ENCODE measurements at places on chromosomes 4 and X.

DNA sequence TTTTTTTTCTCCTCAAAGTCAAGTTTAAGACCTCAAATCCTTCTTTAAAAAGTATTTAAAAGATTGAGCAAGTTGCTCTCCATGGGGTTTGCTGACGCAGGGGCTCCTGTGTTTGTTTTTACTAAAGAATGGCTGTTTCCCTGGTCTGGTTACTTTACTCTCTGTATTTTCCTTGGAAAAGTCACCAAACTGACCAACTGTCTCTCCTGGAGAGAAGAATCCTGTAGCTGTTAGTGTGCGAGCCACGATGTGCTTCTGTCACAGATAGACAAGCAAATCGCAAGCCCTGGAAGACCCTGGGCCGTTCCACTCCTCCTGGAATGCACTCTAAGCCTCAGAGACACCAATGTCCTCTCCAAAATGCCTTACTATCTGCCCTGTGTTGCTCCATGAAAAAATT, 212.1 kb downstream of the CHIC2 start:
- no peak for DNase-seq

GRCh38 chr4:156968479-156968984, 3.1 kb downstream of the PDGFC start:
- DNase-seq: peak; percentile 50

DNA sequence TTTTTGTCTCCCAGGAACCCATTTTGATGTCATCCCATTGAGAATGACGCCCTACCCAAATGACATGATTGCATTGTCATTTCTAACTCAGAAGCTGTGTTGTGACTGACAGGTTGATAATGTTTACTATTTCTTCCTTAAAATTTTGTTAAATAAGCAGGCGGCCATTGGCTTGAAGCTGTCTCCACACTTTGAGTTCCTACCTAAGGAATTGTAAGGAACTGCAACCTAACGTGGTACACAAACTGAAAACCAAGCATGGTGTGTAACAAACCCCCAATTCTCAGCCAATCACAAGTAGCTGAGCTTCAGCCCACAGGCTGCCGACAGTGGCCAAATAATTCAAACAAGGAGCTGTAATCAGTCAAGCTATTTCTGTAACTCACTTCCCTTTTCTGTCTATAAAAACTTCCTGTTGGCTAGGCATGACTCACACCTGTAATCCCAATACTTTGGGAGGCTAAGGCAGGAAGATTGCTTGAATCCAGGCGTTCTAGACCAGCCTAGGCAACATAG, 2.9 kb upstream of the MND1 start:
- no peak for DNase-seq

- no peak for DNase-seq
Observed at GRCh38 chr4:22986881-22987280, 294.1 kb downstream of the GBA3 start.

- DNase-seq: no peak
Observed at GRCh38 chr4:121217351-121217750, 53.2 kb upstream of the TNIP3 start.

- no peak for DNase-seq
Observed at GRCh38 chr4:139337612-139338011, 35.3 kb upstream of the NDUFC1 start.

- no peak for DNase-seq
Observed at GRCh38 chrX:119429471-119429870, 30.3 kb downstream of the SLC25A43 start.

DNA sequence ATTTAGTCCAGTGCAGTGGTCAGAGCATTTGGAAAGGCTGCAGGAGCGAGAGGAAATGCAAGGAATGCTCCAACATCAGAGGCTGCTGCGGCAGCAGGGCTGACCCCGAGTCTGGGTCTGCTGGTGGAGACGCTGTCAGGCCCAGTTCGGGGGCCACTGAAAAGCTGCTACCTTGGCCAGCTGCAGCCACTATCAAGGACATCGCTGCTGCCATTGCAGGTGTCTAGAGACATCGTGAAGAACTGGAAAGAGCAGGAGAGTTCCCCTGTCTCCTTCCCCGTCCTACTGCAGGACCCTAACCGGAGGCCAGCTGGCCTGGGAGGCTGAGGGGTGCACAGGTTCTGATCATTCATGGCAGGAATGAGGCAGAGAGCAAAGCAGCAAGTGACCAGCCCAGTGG, 29.5 kb upstream of the GPR78 start:
- DNase-seq: no peak

GRCh38 chrX:105063743-105064142, 156.8 kb downstream of the TEX13A start:
- DNase-seq: no peak

GRCh38 chr4:147678796-147679549, 5.0 kb downstream of the PRMT9 start:
- DNase-seq: no peak

- DNase-seq: no peak
Observed at GRCh38 chrX:72392816-72393800, 87.4 kb upstream of the CITED1 start.

GRCh38 chr4:15451181-15451865, 18.4 kb upstream of the CC2D2A start:
- DNase-seq: no peak

DNA sequence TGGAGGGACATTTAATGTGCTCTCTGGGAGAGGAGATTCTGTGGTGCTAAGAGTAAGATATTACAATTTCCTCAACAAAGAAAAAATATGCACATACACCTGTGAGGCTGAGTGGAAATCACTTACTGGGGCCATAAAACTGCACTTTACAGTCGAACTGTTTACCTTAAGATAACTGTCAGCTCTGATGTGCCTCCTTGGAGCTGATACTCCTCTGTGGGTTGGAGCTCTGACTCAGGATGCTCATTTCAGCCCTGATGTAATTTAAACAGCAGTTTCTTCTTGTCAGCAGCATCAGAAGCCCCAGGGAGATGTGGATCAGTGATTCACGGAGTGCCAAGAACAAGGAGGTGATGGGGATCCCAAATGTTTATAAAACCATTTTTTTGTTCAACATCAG, 241.9 kb upstream of the SFRP2 start:
- DNase-seq: no peak

- DNase-seq: peak; percentile 44
Observed at GRCh38 chr4:80173401-80173800, 23.9 kb upstream of the PRDM8 start.
